ENCODE measurements at places on chromosomes 6 and 20.

GRCh38 chr6:6586167-6586566 is 2.4 kb upstream of the LY86 start:
- DNase-seq, result no peak

GRCh38 chr6:82006027-82006738 is 241.4 kb downstream of the IBTK start:
- no peak for DNase-seq

- DNase-seq, result no peak
These were observed 25.7 kb downstream of the OVOL2 start for GRCh38 chr20:18031888-18032509.

GRCh38 chr6:147423111-147423510 is 85.4 kb upstream of the SAMD5 start:
- DNase-seq, result no peak

GRCh38 chr6:152600022-152600421 is 37.1 kb downstream of the SYNE1 start:
- DNase-seq, result no peak

GRCh38 chr6:62808565-62809293 is 402.5 kb upstream of the FKBP1C start:
- no peak for DNase-seq

DNA sequence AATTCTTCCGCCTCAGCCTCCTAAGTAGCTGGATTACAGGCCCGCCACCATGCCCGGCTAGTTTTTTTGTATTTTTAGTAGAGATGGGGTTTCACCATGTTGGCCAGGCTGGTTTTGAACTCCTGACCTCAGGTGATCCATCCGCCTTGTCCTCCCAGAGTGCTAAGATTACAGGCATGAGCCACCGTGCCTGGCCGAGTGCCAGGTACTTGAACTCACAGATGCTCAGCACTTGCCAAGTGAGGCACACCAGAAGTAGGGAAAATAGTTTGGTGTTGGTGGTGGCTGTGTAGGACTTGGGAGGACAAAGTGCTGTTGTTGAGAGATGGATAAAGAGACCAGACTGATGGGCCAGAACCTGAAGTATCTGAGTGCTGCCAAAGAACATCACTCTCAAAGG is 40.0 kb upstream of the MBOAT1 start:
- DNase-seq, result no peak

DNA sequence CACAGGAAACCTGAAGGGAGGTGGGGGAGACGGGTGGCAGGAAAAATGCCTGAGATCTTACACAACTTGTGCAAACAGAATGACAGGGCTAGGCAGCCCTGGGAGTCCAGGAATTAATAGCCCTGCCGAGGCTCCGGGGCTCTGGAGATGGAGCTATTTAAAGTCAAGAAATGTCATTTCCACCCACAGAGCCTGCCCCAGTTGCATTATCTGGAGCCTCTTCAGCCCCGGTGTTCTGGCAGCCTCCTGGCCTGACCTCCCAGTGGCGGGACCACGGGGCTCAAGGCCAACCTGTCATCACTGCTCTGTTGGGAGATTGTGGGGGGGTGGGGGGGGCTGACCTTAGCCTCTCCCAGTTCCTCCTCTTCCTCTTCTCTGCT is 28.5 kb upstream of the SCUBE3 start:
- DNase-seq, result no peak

DNA sequence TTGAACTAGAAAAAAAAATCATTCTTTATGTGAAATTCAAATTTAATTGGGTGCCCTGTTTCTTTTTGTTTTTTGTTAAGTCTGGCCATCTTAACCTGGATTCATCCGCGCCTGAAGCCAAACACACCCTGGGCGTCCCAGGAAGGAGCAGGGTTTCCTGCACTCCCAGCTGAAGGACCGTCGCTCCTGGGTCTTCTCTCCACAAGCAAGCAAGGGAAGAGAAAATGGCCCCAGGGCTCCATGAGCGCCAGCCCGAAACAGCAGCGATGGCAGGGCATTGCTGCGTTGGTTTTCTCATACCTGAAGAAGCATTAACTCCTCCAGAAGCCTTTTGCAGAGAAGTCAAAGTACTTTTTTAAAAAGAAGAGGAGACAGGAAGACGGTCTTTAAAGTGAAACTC is 105.4 kb upstream of the AFDN start:
- DNase-seq, result no peak

DNA sequence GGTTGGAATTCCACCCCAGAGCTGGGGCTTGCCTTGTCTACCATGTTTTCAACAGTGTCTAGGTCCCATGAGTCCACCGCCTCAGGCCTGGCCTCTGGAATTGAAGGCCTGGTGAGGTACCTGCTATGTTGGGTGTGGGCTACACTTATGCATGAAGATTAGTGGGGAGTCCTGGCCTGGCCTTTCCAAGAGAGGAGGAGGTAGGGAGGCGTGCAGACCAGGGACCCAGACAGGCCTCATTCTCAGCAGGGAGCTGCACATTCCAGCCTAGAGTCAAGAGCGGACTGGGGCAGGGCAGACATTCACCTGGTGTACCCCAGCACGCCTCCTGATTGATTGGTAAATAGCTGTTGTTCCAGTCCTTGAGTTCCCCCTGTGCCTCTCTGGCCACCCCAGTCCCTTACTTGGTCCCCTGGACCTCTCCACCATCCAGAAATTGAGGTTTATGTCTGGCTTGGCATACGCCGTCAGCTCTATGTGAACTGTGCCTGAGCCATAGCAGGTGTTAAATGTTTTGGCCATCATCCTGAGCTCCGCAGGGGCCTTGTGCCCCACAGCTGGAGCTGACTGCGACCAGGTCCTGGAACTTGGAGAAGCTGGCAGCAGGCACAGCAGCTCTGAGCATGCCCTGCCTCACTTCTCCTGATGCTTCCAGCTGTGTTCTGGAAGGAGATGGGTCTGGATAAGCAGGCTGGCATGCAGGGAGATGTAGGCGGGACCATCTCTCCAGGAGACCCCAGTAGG is 8.2 kb upstream of the VEGFA start:
- DNase-seq, result no peak

- no peak for DNase-seq
These were observed 58.6 kb downstream of the DAAM2 start for GRCh38 chr6:39850736-39851297.

DNA sequence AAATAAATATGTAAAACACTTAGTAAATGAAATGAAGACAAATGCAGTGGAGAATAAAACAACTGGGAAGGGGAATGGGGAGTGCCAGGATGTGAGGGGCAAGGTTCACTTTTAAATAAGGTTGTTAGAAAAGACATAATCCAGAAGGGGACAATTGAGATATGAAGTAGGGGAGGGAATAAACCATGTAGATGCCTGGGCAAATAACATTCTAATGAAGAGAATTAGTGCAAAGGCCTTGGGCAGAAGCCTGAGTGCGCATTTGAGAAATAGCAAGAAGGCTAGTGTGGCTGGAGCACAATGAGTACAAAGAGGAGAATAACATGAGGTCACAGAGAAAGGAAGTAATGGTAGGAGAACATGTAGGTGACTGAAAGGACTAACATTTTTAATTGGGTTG is 2.4 kb downstream of the CEP57L1 start:
- no peak for DNase-seq

DNA sequence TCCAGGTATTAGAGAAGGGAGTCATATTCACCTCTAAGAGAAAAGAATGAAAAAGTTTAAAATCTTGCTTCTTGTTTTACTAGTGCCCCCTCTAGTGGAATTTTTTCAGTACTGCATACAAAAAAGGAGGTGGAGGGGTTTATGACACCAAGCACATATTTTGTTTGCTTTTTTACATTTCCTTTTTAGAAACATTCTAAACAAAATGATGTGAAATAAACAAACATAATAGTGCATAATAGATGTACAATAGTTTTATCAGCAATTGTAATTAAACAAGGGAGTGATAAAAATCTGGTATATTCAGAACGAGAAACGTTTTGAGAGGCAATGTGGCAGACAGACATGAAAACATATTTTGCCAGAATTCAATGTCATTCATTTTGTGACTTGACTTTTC is 111.0 kb upstream of the TFAP2D start:
- DNase-seq, result no peak

GRCh38 chr6:13398069-13398381 is 69.7 kb upstream of the TBC1D7 start:
- no peak for DNase-seq

- DNase-seq, result no peak
These were observed 189.8 kb upstream of the CEP162 start for GRCh38 chr6:84417260-84417659.

GRCh38 chr6:30997301-30997700 is 13.0 kb upstream of the MUC22 start:
- no peak for DNase-seq

DNA sequence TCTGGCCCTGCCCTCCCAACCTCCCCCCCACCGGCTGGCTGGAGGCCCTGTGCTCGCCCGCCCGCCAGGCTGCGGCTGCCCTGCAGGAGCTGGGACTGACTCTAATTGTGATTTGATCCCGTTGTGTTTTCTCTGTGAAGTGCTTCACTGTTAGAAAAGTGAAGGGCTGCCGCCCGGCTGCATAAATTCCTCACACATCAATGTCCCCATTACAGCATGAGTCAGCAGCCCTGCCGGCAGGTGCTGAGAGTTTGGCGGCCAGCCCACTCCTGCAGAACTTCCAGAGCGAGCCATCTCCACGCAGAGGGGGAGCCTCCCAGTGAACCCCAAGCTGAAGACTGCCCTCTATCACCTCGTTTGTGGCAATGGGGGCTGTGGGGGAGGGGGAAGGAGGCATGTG is 137.9 kb downstream of the DLL1 start:
- DNase-seq, result no peak

- DNase-seq, result no peak
These were observed 96.3 kb downstream of the GMPR start for GRCh38 chr6:16334671-16335070.

DNA sequence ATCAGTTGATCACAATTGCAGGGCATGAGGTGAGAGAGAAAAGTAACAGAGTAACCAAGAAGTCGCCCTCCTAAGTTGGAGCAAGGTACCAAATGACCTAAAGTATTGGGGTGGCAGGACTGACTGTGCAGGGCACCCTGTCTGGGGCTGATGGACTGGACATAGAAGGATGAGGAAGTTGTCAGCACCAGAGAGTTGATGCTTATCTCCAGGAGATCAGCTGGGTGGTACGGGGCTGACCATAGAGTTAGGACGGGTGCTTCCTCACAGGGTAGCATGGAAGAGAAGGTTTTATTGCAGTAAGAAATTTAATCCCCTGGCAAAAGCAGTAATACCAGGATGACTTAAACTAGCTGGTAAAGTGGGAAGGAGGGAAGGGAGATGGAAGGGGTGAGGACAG is 66.7 kb downstream of the TMEM170B start:
- no peak for DNase-seq

- DNase-seq, result no peak
These were observed 16.2 kb upstream of the PKHD1 start for GRCh38 chr6:52103623-52104022.

DNA sequence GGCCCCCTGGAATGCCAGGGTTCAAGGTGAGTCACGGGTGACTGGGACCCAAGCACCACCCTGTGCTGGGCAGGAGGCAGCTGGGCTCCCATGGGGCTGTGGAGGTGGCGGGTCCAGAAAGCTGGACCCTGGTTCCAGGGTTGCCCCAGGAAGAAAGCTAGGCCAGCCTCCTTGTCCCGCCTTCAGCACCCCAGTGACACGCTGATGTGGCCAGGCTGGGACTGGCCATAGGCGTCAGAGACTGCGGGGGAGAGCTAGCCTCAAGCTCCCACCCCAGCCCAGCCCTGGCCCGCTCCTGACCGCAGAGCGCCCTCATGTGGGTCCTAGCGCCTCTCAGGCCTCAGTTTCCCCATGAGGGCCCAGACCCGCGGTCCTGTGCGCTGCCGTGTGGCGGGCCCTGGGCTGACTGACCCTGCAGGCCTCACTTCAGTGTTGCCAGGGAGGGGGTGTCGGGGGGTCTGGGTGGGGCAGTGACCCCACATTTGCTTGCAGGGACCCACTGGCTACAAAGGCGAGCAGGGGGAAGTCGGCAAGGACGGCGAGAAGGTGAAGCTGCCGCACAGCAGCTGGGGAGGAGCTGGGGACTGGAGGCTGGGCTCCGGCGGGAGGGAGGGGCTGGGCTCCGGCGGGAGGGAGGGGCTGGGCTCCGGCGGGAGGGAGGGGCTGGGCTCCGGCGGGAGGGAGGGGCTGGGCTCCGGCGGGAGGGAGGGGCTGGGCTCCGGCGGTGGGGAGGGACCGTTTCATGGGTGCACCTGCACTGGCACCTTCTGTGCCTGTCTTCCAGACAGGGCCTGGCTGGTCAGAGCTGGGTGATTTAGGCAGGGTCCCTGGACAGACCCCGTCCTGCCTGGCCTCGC is 7.9 kb downstream of the COL9A3 start:
- no peak for DNase-seq

GRCh38 chr6:132219901-132220300 is 181.4 kb downstream of the MOXD1 start:
- no peak for DNase-seq

- DNase-seq, result no peak
These were observed 110.9 kb upstream of the LAMP5 start for GRCh38 chr20:9403448-9403847.

DNA sequence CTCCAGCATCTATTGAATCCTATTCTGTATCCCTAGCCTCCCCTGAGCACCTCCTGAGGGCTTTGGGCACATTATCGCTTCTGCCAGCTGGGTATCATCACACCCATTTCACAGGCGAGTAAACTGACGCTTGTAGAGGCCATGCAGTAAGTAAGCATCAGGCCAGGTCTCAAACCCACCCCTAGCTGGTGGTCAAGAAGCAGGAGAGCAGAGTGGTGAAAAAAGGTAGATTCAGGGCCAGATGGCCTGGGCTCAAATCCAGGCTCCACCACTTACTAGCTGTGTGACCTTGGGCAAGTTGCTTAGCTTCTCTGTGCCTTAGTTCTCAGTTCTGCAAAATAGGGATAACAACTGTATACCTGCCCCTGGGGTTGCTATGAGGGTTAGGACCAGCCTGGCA is 19.9 kb downstream of the GRM4 start:
- DNase-seq, result no peak

DNA sequence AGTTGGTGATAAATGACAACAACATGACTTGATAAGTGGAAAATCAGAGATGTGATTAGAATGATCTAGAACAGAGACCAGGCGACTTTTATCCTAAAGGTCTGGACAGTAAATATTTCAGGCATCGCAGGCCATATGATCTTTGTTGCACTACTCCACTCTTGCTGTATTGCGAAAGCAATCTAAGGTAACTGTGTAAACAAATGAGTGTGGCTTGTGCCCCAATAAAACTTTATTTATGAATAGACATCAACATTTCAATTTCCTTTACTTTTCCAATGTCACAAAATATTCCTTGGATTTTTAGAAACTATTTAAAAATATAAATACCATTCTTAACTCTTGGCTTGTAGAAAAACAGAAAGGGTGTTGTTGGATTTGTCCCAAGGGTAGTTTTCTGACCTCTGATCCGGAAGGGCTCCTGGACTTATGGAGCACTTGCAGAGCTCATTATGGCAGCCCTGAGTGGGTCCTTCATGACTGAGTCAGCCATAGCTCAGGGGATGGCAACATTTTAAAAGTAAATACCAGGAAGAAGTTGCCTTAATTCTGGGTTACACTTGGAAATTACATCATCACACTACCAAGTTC is 34.5 kb downstream of the IL20RA start:
- DNase-seq, result no peak

Data from activated T-cell treated with anti-CD3 and anti-CD28 coated beads, Interleukin-2, amount 50 U/mL, for 48 hours (primary cell).